T-helper 1 cell (primary cell): ENCODE measurements at places on chromosomes 3 and 15.

DNA sequence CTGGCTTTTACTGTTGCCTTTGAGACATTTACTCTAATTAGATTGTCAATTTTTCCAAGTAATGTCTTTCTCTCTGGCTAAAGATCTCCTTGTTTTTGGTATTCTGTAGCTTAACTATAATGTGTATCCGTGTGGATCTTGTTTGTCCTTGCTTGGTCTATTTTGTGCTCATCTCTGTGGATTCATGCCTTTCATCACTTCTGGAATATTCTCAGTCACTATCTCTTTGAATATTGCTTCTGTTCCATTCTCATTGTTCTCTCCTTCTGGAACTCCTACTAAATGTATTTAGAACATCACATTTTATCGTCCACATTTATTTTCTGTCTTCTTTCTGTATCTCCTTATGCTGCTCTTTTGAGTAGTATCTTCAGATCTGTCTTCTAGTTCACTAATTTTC, 12.7 kb downstream of the PGPEP1L start:
- DNase-seq = no peak

GRCh38 chr3:60598671-60599070, 652.6 kb downstream of the FHIT start:
- DNase-seq = no peak

- DNase-seq = no peak
Observed at GRCh38 chr3:78801926-78802561, 965.8 kb downstream of the ROBO1 start.

- DNase-seq = no peak
Observed at GRCh38 chr3:183493296-183494045, 62.0 kb downstream of the KLHL6 start.
